Diencephalon (tissue), 1 donor: ENCODE measurements at places on chromosomes 1 and 21. TPM values are rescaled to one million over a fixed set of nuclear protein-coding genes. Genes with fewer than 3 reads are reported as not detected.

The STPG1 gene
- 18.0 TPM for total RNA-seq

The RNF220 gene
- total RNA-seq = 66.7 TPM

The URB2 gene
- total RNA-seq = 14.1 TPM

The NMNAT2 gene
- 51.0 TPM for total RNA-seq

The VWA5B1 gene
- 4.8 TPM for total RNA-seq

The SPOCD1 gene
- 0.23 TPM for total RNA-seq

The SH2D5 gene
- total RNA-seq = 10.8 TPM

The CFHR1 gene
- 2.5 TPM for total RNA-seq

The RNU1-4 gene
- total RNA-seq = under 0.01 TPM

The CHML gene
- 75.4 TPM for total RNA-seq

The KDF1 gene
- total RNA-seq = 0.23 TPM

The PRKAA2 gene
- 39.9 TPM for total RNA-seq

The CD34 gene
- 1.8 TPM for total RNA-seq

The SLC2A5 gene
- 2.8 TPM for total RNA-seq

The CA6 gene
- total RNA-seq = not detected

The FCRL3 gene
- total RNA-seq = not detected

The S100A5 gene
- not detected for total RNA-seq

The CACNA1S gene
- under 0.01 TPM for total RNA-seq

The SELP gene
- 0.92 TPM for total RNA-seq

The OR2G6 gene
- total RNA-seq = not detected

The BCL2L15 gene
- total RNA-seq = 0.69 TPM

The PRAMEF25 gene
- not detected for total RNA-seq

The AUNIP gene
- 2.3 TPM for total RNA-seq

The DHCR24 gene
- total RNA-seq = 53.3 TPM

The TCHHL1 gene
- not detected for total RNA-seq

The RHOU gene
- total RNA-seq = 14.1 TPM

The RBM11 gene
- total RNA-seq = 14.3 TPM

The LRRC3 gene
- 5.8 TPM for total RNA-seq

The FAM167B gene
- 0.46 TPM for total RNA-seq

The PLPPR4 gene
- 126 TPM for total RNA-seq

The CYP4B1 gene
- total RNA-seq = not detected

The PPIAL4G gene
- total RNA-seq = 0.46 TPM

The AMY1B gene
- not detected for total RNA-seq

The CLEC20A gene
- total RNA-seq = not detected

The FAAH gene
- 26.8 TPM for total RNA-seq

The SH2D2A gene
- not detected for total RNA-seq

The CR1L gene
- not detected for total RNA-seq

The SEMA4A gene
- 23.3 TPM for total RNA-seq

The C8B gene
- not detected for total RNA-seq

The RIPPLY3 gene
- 0.23 TPM for total RNA-seq

The HSD11B1 gene
- 0.46 TPM for total RNA-seq
